Posterior vena cava (tissue), 2 donors: ENCODE measurements at places on chromosomes 4 and X.

- DNase-seq: no peak
These were observed 129.6 kb downstream of the IL1RAPL2 start for GRCh38 chrX:104695593-104695992.

DNA sequence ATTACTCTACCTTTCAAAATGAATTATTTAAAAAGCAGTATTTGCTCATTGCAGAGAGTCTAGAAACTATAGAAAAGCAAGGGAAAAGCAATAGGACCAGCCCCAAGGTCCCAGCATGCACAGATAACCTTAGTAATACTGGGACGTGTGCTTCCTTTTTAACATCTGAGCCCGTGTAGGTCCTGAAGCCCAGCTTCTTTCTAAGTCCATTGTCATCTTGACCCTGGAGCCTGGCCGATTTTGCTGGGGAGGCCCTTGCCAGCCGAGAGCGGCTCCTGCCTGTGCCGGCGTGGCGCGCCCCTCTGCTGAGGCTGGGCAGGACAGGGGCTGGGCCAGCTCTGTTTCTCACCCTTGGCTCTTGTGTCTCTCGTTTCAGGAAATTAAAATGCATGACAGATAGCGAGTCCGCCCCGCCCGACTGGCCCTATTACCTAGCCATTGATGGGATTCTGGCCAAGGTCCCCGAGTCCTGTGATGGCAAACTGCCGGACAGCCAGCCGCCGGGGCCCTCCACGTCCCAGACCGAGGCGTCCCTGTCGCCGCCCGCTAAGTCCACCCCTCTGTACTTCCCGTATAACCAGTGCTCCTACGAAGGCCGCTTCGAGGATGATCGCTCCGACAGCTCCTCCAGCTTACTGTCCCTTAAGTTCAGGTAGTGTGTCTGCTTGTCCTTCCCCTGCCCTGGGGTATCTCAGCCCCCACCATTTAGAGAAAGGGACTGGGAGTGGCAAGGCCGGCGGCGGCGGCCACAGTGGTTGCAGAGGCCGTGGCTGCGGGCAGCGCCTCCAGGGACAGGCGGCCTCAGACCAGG lies 4.1 kb downstream of the MSANTD1 start:
- DNase-seq: peak; percentile 74

DNA sequence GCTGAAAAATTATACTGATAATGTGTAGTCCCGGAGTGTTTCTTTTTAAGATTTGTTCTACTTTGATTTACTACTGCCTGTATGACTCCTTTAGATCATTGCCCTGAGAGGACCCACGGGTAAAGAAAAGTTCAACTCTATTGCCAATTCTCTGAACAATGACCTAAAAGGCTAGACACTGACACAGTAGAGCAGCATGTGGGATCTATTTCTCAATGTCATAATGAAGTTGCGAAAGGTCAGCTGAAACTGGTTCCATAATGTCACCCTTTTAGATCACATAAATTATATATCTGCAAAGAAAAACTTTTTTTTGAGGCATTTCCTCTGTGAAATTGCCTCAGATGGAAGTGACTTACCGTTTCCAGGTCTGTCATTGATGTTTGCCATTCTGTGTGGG lies 67.4 kb downstream of the GLRB start:
- no peak for DNase-seq

DNA sequence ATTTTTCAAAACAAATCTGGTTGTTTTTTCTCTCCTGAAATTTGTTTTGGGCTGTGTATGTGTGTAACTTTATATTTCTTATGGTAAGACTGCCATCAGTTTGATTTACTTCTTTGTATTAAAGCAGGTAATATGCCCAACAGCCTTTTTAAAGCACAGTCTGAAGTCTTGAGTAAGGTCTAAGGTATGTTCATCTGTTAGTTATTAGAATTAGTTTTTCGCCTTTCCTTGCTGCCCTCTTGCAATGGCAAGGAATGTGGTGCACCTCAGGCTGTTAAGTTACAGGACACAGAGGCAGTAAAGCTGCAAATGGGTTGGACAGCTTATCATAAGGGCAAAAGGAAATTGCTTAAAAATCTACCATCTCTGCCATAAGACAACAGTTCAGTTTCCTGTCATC lies 71.8 kb downstream of the METTL14 start:
- DNase-seq: no peak

GRCh38 chr4:186003746-186004145 lies 65.2 kb upstream of the TLR3 start:
- no peak for DNase-seq

- peak; percentile 80 for DNase-seq
These were observed at the start of gene ZFP92 for GRCh38 chrX:153411255-153411987. TSS of gene ZFP92 (plus strand) at chrX:153411472. CDS start at chrX:153418323, 6,851 bp downstream.

DNA sequence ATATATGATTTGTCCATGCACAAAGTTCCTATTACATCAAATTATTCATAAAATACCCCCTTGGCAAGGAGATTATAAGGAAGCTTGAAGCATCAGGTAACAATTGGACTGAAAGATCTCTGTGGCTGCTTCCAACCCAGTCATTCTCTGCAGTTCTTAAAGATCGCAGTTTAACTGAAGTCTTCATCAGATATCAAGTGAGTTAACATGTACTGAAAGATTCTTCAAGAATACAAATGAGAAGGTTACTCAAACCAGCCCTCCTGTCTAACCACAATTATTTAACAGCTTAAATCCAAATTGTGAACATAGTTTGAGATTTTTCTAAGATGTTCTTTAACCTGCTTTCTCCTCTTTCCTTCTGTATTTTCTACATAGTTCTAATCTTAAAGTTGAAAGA lies 56.1 kb downstream of the SLC10A7 start:
- no peak for DNase-seq

DNA sequence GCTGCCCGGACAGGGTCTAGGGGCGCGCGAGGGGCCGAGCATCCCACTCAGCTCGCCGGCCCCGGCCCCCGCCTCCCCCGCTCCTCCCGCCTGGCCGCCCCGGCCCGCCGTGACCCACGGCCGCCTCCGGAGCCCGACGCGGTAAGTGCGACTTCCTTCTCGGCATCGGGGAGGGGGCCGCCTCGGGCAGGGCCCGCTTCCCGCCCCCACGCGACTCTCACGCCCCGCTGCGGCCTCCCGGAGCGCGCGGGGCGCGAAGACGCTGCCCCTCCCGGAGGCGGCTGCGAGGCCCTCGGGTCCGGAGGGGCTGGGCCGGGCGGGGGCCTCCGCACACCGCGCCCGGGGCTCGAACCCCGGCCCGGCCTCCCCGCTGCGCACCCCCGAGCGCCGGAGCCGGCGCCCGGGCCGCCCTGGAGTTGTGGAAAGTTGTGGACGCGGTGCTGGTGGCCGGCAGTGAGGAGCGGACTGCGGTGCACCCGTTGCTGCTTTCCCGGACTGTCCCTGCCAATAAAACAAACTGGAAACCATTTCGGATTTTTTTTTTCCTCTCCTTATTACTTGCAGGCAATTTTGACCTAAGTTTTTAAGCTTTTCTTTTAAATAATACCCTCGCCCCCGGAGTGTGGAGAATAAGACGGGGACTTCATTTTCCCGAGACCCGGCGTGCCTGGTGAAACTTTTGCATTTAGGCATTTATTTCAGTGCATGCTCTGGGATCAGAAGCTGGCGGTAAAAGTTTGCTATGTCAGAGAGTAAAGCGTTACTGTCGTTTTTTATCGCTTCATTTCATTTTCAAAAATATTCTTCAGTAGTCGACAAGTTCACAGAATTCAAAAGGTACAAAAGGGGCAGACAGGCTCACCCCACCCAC lies 13.0 kb upstream of the TMEM156 start:
- peak; percentile 84 for DNase-seq

DNA sequence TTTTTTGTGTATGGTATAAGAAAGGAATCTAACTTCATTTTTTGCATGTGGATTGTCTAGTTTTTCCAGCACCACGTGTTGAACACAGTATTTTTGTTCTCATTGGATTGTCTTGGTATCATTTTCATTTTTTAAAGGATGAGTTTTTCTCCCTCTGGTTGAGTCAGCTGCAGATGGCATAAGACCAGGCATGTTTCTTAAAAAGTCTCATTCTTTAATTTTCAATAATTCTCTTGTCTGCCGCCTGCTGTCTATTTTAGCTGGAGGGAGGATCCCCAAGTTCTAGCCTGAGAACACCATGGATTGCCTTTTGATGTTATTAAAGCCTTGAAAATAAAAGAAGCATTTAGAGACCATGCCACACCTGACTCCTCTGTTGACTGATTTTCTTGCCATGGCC lies 263.8 kb downstream of the ARHGAP24 start:
- DNase-seq: no peak

DNA sequence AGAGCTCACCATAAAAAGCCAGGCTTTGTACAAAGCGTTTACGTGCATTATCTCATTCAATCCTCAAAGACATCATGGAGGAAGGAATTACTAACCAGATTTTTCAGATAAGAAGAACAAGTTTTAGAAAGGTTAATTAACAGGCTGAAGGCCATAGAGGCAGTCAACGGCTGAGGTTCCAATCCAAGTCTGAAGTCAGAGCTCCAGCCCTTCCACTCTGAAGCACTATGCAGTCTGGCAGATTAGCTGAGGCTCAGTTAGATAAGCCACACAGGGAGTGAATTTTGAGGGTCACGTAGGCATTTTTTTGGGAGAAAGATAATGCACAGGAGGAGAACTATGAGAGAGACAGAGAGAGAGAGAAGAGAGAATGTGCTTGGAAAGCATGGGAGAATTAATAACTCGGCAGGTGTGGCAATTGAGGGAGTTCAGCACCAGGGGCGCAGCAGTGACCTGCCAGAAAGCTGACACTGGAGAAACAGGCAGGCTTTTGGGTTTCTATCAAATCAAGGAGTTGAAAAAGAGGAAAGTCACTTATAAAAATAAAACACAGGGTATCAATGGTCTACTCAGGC lies 116.5 kb upstream of the NAP1L5 start:
- no peak for DNase-seq

- no peak for DNase-seq
These were observed 173.9 kb upstream of the PGRMC2 start for GRCh38 chr4:128461291-128462102.

GRCh38 chr4:87469390-87469789 lies 47.0 kb downstream of the NUDT9 start:
- no peak for DNase-seq

DNA sequence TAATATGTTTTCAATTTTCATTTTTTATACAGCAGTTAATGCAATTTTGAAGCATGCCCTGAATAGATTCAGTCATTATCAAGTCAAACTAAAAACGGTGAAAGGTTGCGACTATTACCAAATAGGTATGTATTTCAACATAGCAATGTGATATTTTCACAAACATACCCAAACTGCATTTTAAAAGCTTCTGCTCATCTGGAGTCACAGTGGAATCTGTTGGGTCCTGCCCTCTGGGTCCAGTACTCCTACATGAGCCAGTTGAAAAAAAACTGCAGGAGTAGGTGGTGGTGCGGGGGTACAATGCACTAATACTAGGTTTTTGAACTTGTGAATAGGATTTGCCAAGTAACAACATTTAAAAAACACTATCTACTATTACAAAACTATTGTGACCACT lies 938 bp downstream of the GPR34 start:
- no peak for DNase-seq

DNA sequence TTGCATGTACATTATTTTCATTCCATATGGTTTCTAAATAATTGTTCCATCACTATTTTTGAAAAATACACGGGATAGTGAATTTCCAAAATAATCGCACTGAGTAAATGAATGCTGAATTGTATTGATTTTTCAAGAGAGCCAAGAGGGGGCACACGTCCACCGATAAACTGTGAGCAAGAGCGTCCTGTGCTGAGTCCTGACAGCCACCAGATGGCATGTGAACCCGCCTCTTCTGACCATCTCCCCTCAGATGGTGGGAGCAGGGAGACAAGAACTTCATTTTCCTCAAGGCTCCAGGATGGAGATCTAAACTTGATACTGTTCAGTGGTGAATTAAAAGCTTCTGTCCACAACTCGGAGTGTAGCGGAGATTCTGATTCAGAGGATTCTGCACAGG lies 30.6 kb upstream of the IL9R start:
- no peak for DNase-seq

- DNase-seq: no peak
These were observed 90.1 kb upstream of the PSAPL1 start for GRCh38 chr4:7524843-7525242.

- DNase-seq: no peak
These were observed 32.7 kb downstream of the DHX15 start for GRCh38 chr4:24551492-24552289.

DNA sequence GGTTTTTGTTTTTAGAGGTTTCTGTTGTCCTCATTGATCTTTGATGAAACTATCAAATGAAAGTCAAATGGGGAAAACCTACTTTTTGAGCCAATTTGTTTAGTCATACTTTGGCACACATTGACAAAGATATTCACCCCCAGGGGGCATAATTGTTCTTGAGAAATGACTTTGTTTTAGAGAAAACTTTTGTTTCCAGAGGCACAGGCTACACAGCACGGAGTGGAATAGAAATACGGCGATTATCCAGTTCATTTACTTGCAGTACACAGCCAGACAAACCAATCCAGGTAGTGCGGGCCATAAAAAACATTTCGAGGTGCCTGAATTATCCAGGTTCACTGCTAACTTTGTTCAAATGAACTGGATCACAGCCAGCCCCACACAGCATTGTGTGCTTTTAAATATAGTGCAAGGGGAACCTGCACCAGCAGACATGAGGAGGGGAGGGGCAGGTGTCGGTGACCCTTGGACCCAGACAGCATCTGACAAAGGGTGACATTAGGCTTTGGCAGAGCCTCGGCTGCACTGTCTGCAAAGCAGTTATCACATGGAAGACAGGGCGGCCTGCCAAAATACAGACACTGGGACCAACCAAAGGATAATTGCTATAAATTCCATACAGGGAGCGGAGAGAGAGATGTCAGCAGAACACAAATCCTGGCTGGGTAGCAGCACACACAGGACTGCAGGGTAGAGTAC lies 179.6 kb upstream of the NOCT start:
- DNase-seq: no peak

DNA sequence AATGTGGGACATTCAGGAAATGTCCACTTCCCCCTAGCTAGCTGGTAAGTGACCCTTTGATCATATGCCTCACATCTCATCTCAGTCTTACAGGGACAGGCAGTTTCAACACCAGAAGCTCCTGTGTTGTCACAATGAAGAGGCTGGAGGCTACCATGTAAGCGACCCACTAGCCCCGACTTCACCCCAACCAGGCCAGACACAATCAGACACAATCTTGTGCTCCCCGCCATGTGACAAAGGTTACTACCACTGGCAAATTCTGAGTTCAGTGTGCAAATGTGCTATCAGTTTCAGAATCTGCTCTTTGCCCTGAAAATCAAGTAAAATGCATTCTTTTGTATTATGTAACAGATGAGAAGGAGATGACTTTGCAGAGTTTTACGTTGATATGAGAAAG lies 56.9 kb upstream of the STS start:
- DNase-seq: no peak

GRCh38 chr4:105014234-105014633 lies 132.4 kb upstream of the TET2 start:
- no peak for DNase-seq

- DNase-seq: no peak
These were observed 32.1 kb downstream of the SLC34A2 start for GRCh38 chr4:25687773-25688172.
